ENCODE measurements at places on chromosomes 1 and 21. TPM values are rescaled to one million over a fixed set of nuclear protein-coding genes. Genes with fewer than 3 reads are reported as not detected.

GRCh38 chr1:39892601-39893595, 8.8 kb downstream of the MYCL start:
- DNase-seq: no peak

- no peak for DNase-seq
These were observed 22.7 kb upstream of the SH3BGRL3 start for GRCh38 chr1:26257222-26257621.

Gene OPTC
- not detected for total RNA-seq

GRCh38 chr21:34092262-34092921, 19.0 kb downstream of the MRPS6 start:
- DNase-seq: no peak

Gene GCSAML
- total RNA-seq: not detected

Gene NPPB
- total RNA-seq: not detected

DNA sequence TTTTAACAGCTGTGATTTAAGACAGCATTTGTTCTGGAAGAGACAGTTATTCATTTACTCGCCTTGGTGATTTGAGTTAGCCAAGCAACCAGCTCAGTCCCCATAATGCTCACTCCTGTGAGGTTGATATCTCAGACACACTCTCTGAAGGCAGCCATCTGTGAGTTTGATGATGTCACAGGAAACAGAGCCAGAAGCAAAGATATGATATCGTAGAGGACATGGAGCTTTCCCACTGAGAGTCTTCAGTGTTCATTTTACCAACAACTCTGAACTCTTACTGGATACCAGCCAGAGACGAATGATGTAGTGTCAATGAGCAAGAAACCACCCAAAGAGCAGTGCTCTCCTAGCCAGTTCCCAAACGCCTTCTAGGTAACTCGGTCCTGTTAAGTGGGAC, 219.4 kb downstream of the SLC35F3 start:
- DNase-seq: no peak
